ENCODE measurements at places on chromosomes 11 and 22.

DNA sequence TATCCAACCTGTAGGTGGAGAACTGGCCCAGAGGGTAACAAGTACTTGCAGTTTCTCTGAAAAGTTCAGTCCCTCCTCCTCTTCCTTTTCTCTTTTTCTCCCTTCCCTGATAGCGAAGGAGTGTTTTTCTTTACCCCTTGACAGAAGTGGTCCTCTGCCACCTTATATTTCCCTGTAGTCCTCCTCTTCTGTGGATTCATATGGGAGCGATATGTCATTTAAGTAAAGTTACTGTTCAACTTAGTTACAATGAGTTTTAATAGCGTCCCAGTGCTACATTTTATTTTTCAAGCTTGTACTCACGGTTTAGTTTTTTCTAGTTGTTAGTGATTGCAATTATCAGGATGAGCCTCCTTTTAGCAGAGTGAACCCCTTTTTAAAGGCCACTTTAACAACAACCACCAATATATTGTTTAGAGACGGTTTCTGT lies 1.4 kb downstream of the PCF11 start:
- DNase-seq, result no peak

DNA sequence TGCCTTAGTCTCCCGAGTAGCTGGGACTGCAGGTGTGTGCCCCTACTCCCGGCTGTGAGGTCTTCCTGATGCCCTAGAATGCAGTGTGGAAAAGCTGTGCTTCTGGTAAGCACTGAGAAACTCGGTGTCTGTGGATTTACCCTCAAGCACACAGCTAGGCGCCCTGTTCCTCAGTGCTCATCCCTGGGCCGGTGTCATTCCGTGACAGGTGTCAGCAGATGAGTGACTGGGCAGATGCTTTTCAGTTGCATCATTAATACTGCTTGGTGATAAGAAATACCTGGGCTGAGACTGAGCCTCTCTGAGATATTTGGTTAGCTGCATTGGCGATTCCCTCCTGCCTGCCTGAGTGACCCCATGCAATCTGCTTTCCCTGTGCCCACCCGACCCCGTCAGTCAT lies 21.8 kb downstream of the FAM118A start:
- DNase-seq, result no peak

GRCh38 chr11:65642014-65642671 lies 4.2 kb downstream of the SIPA1 start:
- DNase-seq, result no peak

DNA sequence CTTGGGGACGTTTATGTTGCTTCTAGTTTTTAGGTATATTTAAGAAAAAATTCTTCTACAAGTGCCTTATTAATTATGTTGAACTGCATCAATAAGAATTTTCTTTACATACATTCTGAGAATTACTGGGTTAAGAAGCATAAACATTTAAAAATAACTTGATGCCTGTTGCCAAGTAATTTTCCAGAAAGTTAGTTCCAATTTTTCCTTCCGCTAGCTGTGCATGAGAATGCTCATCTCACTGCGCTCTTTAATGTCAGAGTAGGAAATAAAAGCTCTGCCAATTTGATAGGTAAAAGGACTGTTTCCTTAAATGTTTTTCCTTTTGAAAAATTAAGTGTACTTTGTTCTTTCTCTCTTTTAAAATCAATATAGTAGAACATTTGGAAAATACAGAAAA lies 113.1 kb upstream of the ZBED5 start:
- no peak for DNase-seq

DNA sequence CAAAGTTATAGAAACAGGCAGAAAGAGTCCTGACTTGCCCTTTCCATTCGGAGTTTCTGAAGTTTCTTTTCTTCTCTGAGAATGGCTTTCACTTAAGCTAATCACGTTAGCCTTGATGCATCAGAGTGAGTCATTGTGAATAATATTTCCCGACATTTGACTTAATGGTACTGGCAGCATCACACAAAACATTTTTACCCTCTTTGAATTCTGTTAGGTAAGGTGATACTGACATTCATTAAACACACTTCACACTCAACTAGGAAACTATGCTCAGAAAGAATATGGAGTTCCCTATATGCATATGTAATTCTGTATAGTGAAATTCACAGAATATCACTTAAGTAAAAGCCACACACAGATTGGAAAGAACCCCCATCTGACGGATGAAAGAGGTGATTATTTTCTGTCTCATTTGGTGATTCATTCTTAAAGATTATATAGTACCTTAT lies 120.8 kb upstream of the ARHGAP20 start:
- no peak for DNase-seq

- no peak for DNase-seq
These were observed 29.1 kb upstream of the PAK1 start for GRCh38 chr11:77503006-77503405.

Measured in CD4-positive, alpha-beta T cell treated with Interleukin-1 beta for 1 hour (primary cell).